ENCODE measurements at places on chromosomes 7 and 10.
A peak's percentile ranks its signal among the peaks of the same experiment; 100 is the strongest.

GRCh38 chr7:135539629-135540028 is 18.1 kb upstream of the NUP205 start:
- DNase-seq: no peak

- DNase-seq: no peak
Observed at GRCh38 chr10:10865303-10865702, 152.4 kb upstream of the CELF2 start.

DNA sequence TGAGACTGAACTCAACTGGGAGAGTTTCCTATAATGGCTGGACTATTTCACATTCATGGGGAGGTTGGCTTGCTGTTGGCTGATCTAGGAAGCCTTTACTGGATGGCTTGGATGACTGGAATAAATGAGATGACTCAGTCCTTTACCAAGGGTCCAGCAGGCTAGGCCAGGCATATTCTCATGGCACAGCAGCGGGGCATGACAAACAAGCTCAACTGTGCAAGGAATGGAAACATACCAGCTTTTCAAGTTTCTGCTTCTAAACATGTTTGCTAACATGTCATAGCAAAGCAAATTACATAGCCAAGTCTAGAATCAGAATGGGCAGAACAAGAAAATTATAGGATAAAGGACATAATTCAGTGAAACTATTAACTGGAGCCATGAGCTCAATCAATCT is 46.8 kb upstream of the CRTAC1 start:
- no peak for DNase-seq

DNA sequence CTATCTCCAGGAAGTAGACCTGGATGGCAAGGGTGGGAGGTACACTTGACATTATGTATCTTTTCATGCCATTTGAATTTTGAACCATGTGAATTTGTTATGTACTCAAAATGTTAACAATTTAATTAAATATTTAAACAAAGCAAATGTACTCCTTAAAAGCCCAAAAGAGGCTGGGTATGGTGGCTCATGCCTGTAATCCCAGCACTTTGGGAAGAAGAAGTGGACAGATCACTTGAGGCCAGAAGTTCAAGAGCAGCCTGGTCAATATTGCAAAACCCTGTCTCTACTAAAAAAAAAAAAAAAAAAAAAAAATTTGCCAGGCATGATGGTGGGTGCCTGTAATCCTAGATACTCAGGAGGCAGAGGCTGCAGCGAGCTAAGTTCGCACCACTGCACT is 136.9 kb upstream of the ASAH2 start:
- DNase-seq: no peak

DNA sequence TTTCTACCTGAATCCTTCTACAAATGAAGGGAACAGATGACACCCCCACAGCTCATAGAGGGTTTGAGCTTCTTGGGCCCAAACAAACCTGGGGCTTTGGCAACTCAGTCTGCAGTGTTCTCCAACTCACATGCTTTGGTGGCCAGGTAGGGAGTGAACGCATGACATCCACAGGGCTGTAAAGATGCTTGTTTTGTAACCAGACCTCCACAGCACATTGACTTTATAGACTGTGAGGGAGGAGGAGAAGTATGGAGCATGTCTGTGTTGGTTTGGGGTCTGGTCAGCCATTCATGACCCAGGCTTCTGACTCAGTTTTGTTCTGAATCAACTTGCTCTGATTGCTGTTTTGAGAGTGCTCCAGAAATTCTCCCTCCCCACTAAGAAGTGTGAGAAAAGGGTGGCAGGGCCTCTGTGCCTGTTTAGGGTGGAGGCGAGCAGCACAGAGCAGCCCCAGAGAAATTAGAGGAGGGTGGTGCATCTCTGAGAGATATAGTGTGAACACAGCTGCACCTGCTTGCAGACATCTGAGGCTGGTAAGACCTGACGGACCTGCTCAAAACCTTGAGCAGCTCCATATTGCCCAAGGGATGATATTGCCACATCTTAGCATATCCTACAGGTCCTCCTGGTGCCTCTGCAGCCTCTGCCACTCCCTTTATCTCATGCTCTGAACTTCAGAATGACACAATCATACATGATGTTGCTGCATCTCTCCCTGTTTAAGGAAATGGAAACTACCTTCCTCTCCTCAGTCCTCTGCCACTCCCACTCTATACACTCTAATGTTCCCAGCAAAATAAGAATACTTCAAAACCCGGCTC is 287.7 kb downstream of the ABCA13 start:
- no peak for DNase-seq

- DNase-seq: no peak
Observed at GRCh38 chr7:141462958-141463357, 88.3 kb upstream of the AGK start.

GRCh38 chr10:1328161-1328823 is 272.1 kb downstream of the WDR37 start:
- no peak for DNase-seq

- no peak for DNase-seq
Observed at GRCh38 chr7:951881-952547, 2.5 kb downstream of the ADAP1 start.

GRCh38 chr10:58842860-58843376 is 330.2 kb downstream of the BICC1 start:
- DNase-seq: no peak

GRCh38 chr7:74654811-74655210 is 2.7 kb upstream of the GTF2I start:
- no peak for DNase-seq

GRCh38 chr7:55917771-55918170 is 30.5 kb downstream of the ZNF713 start:
- DNase-seq: no peak

GRCh38 chr10:88557658-88558057 is 25.5 kb downstream of the RNLS start:
- no peak for DNase-seq

DNA sequence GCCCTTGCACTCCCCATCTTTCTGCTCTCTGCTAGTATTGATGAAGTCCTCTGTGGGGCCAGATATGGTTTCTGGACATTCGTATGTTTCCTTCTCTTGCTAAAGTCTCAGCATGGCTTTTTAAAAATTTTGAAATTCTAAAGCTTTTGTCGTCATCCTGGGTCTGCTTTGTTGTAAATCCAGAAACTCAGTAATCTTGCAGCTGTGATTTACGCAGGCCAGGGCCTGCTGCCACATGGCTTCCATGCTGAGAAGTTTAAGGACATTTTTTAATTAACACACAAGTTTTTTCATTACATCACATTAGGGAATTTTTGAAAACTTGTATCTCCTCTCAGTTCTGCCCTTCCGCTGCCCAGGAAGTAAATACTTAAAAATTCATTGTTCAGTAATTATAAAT is 686.1 kb upstream of the IGFBP3 start:
- no peak for DNase-seq

- DNase-seq: no peak
Observed at GRCh38 chr10:47357131-47357582, 9.0 kb downstream of the RBP3 start.

GRCh38 chr7:24972991-24973390 is 7.0 kb downstream of the OSBPL3 start:
- no peak for DNase-seq

DNA sequence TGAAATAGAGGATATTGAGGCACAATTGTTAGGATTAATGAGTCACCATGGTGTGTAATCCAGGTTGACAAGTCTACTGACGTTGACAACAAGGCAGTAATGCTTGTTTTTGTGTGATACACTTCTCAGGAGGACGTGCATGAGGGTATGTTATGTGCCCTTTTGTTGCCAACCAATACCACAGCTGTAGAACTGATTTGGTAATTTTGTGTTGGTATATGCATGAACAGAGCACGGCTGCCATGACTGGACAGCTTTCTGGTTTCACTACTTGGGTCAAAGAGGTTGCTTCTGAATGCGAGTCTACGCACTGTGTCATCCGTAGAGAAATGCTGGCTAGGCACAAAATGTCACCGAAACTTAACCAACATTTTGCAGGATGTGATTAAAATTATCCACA is 32.9 kb downstream of the PHTF2 start:
- peak; percentile 8 for DNase-seq

DNA sequence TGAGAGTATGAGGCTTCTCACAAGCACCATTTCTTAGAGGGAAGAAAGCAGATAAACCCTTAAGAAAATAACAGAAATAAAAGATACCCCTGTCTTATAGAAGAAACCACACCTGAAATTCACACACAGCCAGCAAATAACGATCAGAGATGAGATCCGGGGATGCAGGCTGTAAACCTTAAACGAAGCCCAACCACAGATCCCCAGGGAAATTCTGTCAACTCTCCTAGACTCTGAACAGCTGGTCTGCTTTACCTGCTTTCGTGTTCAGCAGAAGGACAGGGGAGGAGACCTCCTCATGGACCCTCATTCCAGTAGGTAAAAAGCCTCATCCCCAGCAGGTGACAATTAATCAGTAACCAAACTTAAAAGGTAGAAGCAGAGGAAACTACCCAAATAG is 45.0 kb downstream of the VOPP1 start:
- DNase-seq: no peak

DNA sequence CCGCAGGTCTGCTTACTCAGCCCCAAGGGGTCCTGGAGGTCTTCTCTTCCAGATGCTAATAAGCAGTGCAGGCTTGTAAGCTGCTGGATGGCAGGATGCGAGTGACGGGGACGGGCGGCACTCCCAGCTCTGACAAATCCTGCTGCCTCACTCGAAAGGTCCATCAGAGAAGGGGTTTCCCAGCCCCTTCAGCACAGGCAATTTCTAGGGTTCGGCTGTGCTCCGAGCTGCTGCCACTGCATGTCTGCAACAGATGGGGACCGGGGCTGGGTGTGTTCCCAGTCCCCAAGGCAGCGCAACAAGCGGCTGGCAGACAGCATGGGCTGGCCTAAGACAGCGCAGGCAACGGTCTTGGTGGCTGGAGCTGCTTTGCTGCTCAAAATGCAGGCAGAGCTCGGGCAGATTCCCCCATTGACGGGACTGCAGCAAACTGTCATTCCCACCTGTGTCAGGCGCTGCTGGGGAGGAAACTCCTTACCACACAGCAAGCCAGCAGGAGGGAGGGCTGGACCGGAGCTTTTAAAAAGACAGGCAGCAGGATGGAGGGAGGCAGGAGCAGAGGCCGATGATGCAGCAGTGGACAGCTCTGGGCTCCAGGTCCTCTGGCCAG is 62.4 kb downstream of the PRKAG2 start:
- no peak for DNase-seq

GRCh38 chr7:106947244-106947728 is 82.2 kb downstream of the PIK3CG start:
- DNase-seq: no peak

- no peak for DNase-seq
Observed at GRCh38 chr10:124320778-124321432, 97.8 kb downstream of the OAT start.

DNA sequence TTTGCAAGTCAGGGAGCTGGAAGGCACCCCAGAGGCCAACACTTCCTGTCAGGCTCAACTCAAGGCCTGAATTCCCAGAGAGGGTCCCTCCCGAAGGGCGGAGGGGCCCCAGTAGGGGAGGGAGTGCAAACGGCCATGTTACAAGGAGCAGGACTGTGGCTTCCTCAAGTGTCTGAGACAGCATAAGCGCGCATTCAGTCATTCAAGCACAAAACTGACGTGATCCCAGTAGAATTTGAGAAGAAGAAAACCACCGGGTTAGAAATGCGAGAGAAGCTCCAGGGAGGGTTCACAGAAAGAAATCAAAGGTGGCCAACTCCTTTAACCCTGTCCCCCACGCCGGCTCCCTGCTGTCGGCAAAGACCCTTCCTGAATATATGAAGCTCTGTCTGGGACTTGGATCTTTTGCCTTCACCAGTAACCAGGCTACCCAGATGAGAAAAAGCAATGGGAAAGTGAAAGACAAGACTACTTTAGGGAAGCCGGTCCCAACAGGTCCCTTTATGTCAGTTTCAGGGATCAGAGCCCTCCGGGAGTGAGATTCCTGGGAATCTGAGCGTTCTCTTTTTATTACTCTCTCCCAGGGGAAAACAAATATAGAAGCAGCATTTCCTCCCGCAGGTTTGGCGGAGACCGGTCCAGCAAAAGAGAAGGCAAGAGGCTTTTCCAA is 1.3 kb downstream of the AFAP1L2 start:
- DNase-seq: no peak

- peak; percentile 25 for DNase-seq
Observed at GRCh38 chr7:128458956-128459355, 3.3 kb downstream of the HILPDA start.

DNA sequence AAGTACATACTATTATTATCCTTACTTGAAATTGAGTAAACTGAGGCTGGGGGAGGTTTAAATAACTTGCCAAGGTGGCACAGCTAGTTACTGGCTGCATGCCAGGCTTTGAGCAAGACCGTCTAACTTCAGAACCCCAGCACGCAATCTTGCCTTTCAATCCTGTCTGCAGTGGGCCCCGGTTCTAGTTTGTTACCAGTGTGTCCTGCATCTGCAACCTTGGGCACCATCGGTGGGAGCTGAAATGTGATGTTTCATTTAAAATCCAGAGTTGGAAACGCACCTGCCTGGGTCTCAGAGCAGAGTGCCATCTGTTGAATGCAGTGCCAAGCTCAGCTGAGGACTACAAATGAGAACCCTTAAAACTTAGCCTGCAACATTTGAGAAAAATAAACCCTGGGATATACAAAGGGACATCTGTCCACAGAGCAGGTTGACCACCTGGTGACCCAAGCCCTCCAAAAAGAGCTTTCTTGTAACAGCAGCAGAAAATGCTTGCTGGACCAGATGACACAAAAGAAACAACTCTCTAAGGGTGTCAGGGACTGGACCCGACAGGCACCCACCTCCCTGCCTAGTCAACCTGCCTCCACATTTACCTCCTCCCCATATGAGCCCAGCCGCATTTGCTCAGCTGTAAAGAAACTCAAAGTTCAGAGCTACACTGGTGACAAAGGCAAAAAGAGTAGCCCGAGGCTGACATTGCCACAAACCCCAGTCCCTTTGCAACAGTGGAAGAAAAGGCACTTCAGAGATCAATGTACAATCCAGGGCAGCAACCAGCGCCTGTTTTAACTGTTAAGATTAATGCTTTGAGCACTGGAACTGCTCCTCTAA is 1.7 kb downstream of the SH3PXD2A start:
- no peak for DNase-seq

DNA sequence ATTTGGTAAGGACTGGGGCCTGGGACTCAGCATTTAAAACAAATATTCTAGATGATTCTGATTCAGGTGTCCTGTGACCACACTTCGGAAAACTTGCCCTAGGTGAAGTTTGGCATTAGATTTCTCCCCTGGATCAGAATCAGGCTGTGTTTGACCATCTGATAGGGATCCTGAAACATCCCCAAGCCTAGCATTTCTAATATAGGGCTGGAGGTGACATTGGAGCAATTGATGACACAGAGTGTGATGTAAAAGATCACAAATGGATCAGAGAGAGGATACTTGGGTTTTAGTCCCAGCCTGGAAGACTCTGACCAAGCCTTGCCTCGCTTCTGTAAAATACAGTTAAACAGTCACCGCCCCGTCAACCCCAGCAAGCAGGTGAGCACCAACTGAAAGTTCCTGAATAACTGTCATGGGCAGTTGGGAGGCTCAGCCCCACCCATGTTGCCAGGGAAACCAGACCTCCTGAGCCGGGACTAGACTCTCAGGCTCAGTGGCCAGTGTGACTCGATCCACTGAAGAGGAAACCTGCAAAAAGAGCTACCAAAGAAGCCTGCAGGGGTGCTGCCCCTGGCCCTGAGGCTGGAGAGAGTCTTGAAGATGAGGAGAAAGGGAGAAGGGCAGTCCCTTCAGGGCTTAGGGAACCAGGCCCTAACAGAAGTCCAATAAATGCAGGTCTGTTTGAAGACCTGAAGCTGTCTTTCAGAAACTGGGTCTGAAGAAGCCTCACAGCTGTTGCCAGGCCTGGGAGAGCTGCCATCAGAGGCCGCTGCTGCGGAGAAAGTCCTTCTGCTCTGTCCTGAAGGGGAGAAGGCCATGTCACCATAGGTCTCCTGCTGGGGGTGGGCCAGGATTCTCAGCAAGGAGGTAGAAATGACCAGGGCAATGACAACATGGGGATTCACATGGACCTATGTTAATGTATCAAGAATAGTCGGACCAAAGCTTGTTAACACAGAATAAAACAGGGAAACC is 126.1 kb upstream of the KCNMA1 start:
- DNase-seq: no peak

All from stimulated activated CD8-positive, alpha-beta memory T cell treated with anti-CD3 and anti-CD28 coated beads, Interleukin-15, amount 100 ng/mL, for 48 hours (primary cell).